ENCODE measurements at places on chromosomes 1 and 21.

GRCh38 chr21:31446226-31446855 lies 102.3 kb upstream of the TIAM1 start:
- DNase-seq: peak; percentile 72

- DNase-seq: no peak
Measured at GRCh38 chr1:221141606-221142285, 262.5 kb downstream of the HLX start.

GRCh38 chr1:103170609-103171008 lies 62.3 kb upstream of the COL11A1 start:
- no peak for DNase-seq

- no peak for DNase-seq
Measured at GRCh38 chr1:60924964-60925798, 157.2 kb upstream of the NFIA start.

DNA sequence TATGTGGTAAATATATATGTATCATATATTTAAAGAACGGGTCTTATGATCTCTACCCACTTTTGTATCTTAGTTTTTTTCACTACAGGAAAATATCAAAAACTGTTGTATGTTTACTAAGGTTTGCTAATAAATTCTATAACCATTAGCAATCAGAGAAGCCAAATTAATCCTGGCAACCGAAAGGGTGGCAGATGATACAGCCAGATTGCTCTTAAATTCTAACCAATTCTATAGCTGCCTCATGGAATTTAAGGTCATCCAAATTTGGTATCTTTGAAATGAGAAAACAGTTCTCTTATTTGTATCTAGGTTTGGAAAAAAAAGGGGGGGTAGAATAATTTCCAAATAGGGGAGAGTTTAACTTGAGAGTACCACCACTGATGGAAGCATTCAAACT lies 591.2 kb downstream of the SMYD3 start:
- DNase-seq: no peak

- DNase-seq: no peak
Measured at GRCh38 chr21:29033871-29034270, 9.4 kb downstream of the USP16 start.

- no peak for DNase-seq
Measured at GRCh38 chr1:54135436-54136120, 17.2 kb downstream of the CDCP2 start.

DNA sequence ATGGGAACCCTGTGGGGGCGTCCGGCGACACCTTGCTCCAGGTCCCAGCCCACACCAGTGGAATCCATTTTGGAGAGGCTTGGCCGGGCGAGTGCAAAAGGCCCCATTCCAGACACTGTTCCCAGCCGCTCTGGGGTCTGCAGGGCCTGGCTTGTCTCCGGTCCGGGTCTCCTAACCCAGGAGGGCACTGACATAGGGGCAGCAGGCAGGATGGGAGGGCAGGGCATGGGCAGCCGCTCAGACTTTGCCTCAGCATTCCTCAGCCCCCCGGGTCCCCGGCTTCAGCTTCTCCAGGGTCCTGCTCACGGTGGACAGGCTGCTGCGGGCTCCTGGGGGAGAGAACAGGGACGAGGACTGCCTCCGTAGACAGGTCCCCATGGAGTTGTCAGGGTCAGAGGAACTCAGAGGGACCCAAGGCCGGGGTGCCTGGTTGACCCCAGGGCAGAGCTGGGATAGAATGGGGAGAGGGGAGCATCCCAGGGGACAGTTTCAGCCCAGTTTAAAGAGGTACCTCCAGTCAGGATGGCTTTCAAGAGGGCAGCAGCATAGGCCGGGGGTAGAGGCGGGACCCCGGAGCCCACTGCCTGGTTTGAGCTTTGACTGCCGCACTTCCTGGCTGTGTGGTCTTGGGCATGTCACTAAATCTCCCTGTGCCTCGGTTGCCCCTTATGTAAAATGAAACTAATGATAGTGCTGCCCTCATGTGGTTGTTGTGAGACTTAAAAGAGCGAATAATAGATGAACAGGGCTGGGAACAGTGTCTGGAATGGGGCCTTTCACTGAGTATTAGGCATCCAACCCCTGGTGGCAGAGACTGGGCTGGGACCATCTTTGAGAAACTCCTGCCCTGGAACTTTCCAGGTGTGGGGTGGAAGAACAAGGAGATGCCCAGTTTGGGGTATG lies 3.7 kb downstream of the KNCN start:
- peak; percentile 9 for DNase-seq

DNA sequence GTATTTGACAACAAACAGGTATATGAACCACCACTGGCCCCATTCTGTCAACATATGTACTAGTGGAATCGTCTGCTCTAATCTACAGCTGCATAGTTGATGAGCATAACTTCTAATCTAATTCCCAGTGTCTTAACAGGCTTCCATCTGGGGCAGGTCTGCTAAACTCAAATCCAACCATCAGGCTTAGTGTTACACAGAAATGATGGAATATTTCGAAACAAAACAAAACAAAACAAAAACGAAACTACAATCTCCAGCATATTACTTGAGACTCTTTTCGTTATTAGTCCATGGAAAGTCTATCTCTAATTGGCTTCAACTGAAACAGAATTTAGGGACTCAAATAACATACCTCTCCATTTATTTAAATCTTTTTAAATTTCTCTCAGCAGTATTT lies 37.6 kb downstream of the DIPK1A start:
- no peak for DNase-seq

DNA sequence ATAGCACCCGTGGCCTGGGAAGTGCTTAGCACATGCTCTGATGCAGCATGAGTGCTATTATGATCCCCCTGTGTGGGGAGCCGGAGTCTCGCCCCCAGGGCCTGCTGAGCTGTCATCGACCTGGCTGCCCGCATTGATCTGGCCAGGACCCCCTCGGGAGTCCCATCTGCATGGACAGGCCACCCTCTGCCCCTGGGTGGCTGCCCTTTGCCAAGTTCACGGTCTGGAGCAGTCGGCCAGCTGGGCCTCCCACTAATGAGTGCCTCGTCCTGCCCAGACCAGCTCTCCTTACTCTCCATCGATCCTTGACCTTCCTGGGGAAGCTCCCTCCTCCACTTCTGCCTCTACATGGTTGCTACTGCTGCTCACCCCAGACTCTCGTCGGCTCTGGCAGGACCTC lies 121.8 kb upstream of the RUNX3 start:
- no peak for DNase-seq

DNA sequence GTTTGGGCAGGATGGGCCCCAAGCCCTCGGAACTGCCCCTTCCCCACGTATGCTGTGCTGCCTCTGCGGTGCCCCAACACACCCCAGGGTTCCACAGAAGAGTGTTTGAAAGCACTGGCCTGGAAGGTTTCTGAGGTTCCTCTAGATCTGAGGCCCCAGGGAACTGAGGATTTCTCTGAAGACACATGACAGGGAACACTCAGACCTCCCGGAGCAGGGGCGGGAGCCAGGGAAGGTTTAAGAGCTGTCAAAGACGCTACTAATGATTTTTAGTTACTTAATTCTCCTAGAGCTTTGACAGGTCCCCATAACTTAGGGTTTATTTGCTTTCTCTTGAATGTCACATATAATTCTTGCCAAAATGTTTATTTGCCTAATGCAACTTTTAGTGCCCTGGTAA lies 212.3 kb upstream of the GRIK3 start:
- no peak for DNase-seq

- no peak for DNase-seq
Measured at GRCh38 chr1:184539580-184539979, 152.8 kb downstream of the C1orf21 start.

DNA sequence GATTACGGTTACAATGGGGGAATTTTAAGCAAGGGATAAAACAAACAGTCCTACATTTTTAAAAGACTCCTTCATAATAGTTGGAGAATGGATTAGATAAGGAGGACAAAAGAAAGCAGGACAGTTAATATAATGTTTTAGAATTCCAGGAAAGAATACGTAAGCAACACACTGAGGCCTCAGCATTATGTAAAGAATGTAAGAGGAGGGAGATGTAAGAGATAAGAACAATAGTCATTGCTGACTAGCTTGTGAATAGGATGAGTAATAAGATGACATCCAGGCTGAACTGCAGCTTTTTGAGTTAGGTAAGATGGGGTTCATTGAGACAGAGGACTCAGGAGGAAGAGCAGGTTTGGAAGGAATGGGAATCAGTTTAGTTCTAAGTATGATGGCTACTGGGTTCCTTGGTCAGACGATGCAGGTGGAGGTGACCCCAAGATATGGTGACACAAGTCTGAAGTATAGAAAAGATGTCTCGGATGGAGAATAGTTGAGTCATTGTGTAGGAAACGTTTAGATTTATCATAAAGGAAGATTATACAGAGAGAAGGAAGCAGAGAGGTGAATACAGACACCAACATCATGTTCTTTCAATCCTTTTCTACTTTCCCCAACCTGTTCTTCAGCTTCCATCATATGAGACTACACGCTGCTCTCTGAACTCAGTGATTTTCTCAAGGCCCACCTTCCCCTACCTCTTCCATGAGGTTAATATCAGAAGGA lies 372.8 kb downstream of the PTBP2 start:
- DNase-seq: no peak

DNA sequence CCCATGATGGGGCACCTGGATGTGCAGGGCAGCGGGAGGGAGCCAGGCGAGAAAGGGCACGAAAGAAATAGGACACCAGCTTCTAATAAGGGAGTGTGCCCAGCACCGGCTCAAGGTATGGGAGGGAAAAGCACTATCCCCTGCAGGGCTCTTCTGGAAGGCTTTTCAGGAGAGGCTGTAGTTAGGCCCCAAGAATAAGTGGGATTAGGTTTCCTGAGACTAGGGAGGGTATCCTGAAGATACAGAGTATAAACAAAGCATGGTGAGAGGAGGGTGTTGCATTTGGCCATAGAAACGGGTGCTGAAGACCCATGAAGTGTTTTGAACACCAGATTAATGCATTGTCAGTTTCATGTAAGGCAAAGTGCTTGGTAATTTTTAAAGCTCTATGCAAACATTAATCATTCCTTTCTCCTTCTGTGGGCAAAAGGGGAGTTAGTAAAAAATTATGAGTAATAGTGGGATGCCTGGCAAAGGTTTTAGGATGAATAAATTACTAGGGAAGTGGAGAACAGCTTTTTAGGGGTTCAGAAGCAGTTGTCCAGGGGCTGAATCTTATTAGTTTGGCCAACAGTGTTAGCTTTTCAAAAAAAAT lies 74.0 kb downstream of the SYT6 start:
- DNase-seq: no peak

- DNase-seq: no peak
Measured at GRCh38 chr1:1804301-1804700, 26.0 kb upstream of the NADK start.

- DNase-seq: no peak
Measured at GRCh38 chr21:34130716-34130985, 57.3 kb downstream of the MRPS6 start.

DNA sequence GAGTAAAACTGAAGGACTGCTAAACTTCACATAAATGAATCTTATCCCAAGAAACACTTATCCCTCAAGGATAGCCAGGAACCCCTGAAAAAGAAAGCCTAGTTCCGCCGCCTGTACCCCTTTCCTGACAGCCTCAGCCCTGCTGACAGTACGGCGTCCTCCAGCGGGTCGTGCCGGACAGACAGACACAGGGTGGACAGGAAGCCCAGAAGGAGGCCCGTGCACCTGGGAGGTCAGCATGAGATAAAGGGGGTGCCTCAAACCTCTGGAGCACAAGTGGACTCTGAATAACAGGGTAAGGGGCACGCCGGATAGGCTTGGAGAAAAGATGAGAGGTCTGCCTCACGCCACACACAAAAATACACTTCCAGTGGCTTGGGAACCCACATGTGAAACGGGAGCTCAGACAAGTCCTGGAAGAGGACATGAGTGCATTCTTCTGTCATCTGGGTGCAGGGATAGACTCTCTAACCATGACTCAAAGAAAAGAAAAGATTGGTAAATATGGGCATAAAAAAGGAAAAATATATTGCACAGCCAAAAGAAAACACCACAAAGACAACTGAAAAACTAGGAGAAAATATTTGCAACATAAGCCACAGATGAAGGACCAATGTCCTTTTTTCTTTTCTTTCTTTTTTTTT lies 17.3 kb upstream of the ADARB1 start:
- no peak for DNase-seq

DNA sequence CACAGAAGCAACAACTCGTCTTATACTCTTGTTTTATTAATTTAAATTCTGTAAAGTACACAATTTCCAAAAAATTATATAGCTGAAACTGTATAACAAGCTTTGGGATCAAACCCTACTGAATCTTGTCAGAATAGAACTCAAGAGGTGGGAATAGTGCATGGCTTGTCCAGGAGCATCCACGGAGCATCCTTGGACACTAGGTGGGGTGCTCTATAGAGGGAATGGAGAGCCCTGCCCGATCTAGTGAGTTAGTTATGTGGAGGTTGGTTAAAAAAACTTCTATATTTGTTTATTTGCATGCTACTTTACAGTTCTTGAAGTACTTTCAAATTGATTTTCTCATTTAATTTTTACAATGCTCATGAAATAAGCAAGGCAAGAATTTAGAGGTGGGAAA lies 28.3 kb downstream of the ROR1 start:
- DNase-seq: no peak

GRCh38 chr1:204520834-204521709 lies 4.9 kb downstream of the MDM4 start:
- DNase-seq: peak; percentile 74

DNA sequence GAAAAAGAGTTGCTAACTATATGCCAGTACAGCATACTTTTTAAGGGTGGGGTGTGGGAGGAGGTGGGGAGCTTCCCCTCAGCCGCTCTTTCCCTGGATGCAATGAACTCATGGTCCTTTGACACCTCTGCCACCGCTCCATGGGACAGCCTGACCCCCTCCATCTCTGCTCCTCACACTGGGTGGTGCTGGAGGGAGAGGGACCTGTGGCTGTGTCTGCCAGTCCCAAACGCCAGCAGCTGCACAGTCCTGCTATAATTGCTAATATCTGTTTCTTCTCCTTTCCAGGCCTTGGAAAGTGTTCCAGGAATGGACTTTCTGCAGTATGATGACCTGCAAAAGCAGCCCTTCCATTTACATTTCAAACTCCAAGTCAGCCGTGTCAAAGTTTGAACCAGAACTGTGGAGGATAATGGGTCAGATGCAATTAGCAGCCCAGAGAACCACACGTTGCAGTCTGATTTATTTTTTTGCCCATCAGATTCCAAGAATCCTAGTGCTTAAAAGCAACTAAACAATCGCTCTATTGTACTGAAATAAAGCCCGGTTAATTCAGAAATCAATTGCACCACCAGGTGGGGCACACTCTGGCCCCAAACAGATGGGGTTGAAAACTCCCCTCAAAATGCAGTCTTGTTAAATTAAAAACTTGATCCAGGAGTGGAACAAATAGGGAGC lies 160.7 kb upstream of the LMO4 start:
- no peak for DNase-seq

DNA sequence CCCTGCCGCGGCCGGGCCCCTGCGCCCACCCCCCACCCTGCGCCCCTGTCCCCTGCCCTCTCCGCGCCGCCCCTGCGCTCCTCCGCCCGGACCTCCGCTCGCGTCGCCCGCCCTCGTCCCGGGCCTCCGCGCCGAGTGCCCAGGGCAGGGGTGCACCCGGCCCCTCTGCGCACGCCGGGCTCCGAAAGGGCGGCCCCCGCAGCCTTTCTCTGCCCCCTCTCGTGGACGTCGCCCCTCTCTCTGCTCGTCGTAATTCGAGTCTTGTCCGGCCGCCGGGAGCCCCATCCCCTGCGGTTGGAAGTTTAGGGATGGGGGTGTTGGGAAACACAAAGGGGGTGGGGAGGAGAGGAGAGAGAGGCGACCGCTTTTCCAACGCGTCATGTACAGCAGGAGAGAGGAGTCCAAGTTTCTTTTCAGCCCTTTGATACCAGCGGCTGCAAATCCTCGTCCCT lies 407 bp downstream of the GALNT2 start:
- DNase-seq: no peak
